ENCODE measurements at places on chromosomes 1 and 21.

- no peak for DNase-seq
Measured at GRCh38 chr1:63693944-63694571, 79.8 kb upstream of the ROR1 start.

GRCh38 chr1:218495931-218496330, 150.8 kb downstream of the TGFB2 start:
- DNase-seq, result no peak

GRCh38 chr1:212622906-212623305, 14.3 kb downstream of the ATF3 start:
- no peak for DNase-seq

DNA sequence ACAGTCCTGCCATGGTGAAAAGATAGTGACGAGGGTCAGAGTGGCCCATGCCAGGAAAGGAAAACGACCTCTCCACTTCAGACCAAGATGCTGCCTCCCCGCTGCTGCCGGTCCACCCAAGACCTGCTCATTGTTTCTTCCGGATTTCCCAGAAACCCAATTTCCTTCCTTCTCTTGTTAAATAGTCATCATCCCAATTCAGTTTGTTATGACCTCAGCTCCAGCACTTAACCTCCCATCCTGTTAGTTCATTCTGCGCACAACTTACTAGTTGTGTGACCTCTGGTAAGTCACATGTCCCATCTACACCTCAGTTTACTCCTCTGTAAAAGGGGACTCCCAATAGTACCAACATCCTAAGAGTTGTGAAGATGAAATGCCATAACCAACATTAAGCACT, 29.9 kb upstream of the PPP1R15B start:
- no peak for DNase-seq

DNA sequence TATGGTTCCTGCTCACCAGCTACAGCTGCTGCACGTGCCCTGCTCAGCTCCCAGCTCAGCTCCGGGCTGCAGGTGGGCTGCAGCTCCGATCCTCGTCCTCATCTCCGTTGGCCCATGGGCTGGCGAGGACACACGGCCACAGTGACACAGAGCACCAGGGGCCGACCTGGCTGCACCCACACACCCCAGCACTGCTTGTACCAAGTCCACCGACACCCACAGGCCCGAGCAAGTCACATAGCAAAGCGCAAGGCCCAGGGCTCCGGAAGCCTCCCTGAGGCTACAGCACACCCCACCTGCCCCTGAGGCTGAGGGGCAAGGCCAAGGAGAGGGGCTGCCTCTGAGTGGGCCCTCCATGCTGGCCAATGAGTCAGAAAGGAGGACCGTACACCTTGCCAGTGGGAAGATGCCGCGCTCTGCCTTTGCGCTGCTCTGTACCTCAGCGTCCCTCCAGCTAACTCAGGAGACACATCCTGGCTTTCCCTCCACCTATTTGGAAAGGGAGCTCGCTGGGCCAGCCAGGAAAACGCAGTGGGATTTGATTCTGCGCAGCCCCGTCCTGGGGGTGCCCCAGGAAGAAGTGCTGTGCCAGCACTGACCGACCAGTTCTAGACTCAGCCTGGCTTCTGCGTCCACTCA, 124.8 kb downstream of the SIK1 start:
- DNase-seq, result no peak

GRCh38 chr1:223504741-223505140, 111.5 kb downstream of the CCDC185 start:
- peak; percentile 33 for DNase-seq

GRCh38 chr1:117828201-117828600, 101.2 kb downstream of the GDAP2 start:
- DNase-seq, result peak; percentile 63

DNA sequence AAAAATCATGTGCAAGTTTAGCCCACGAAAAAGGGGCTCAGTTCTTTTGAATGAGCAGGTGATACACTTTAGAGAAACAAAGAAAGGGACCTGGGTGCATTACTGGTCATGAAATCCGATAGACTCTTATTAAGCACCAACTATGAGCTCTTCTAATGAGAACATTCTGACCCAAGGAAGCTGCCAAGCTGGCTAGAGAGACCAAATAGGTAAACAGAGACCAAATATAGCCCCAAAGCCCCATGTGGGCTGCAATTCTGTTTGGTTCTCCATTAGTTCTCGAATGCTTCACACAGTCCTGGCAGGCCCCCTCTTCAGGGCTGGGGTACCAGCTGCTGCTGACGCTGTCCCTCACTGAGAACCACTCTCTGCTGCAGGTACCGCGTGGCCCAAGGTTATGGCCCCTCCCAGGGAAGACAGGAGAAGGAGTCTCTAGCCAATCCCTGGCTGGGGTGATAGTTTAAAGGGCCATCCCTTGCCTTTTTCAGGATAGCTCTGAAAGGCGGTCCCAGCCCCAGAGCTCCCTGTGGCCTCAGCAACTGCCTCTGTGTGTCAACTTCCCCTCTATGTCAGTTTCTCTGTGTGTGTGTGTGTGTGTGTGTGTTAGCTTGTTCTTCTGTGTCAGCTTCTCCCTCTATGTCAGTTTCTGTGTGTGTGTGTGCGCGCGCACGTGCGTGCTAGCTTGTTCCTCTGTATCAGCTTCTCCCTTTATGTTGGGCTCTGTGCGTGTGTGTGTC, 7.1 kb upstream of the UBXN10 start:
- peak; percentile 49 for DNase-seq

DNA sequence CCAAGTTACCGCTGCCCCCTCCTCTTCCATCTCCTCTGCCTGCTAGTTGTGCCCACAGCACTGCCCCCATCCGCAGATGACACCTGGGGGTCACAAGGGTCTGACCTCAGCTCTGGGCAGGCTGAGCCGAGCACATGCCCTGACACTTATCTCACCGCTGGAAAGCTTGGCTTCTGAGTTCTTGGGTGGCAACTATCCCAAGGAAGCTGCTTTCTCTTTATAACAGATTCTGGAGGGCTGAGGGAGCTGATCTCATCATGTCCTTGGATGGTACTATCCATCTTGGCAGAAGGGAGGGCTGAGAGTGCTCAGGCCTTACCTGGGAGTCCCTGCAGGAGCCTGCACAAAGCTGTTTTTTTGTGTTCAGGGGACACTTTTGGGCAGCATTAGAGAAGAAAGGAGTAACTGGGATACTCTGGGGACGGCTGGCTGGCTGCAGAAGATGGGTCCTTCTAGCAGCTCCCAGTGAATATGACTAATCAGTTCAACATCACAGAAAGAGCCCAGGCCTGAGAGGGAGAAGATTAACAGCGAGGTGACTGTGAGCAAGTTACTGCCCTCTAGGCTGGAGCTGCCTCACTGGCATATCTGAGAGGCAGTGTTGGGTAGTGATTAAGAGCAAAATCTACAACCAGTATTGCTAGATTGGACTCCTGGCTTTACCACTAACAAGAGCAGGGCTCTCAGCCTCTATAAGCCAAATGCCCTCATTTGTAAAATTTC, 71.6 kb downstream of the PLXNA2 start:
- no peak for DNase-seq

GRCh38 chr1:214259353-214259977, 21.5 kb upstream of the SMYD2 start:
- no peak for DNase-seq

- DNase-seq, result no peak
Measured at GRCh38 chr1:22406722-22407495, 44.7 kb upstream of the ZBTB40 start.

DNA sequence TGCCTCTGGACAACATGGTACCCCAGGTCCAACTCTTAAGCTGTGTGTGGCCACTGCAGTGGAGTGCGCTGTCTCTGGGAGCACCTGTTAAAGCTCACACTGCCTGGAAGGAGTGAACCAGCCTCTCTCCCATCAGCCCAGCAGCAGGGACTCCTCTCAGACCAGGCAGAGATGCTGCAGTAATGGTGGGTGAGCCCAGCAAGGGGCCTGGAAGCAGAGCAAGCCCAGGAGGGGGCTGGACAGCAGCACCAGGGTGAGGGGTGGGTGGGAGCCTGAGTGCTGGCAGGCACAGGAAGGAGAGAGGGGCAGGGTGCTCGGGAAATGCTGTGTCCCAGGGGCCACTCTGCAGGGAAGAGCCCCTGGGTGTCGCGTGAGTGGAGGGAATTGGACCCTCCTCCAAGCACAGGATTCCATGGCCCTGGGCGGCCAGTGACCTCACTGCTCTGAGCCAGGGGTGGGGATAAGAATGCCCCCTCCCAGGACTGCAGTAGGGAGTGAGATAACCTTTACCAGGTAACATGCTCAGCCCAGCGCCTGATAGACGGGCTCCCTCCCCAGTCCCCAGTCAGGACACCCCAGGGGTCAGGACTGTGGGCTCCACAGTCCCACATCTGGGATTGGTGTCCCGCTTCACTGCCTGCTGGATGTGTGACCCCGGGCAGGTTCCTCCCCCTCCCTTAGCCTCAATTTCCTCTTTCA, 313.1 kb downstream of the MATN1 start:
- no peak for DNase-seq

DNA sequence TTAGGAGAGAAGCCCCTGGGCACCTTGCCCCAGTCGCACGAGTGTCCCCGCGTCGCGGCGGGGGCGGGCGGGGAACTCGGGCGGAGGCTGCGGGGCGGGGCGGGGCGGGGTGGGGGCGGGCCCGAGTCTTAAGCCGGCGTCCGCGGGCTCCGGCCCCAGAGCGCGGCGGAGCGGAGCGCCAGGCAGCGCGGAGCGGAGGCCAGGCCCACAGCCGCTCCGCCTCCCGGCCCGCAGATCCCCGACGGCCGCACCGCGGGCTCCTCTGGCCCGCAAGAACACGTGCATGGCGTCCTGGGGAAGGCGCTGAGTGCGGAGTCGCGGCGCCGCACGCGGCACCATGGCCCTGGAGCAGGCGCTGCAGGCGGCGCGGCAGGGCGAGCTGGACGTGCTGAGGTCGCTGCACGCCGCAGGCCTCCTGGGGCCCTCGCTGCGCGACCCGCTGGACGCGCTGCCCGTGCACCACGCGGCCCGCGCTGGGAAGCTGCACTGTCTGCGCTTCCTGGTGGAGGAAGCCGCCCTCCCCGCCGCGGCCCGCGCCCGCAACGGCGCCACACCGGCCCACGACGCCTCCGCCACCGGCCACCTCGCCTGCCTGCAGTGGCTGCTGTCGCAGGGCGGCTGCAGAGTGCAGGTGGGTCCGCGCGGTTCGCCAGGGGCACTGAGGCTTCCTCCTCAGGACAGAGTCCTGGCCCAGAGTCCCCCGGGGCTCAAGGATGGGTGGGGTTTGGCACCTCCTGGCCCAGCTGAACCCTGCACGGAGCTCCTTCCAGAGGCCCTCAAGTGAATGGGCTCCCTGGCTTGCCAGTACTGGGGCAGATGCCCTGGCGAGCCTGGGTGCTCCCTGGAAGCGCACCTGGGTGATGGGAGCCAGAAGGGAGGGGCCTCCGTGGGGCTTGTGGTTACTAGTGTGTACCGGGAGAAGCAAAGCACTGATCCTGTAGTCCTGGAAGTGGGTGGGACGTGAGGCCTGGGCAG, at the start of gene ESPN:
Gene ESPN, plus strand, starts transcription at position 158 of the 975 bp plus-strand sequence. Its CDS starts 180 bp downstream, at position 338.
- no peak for DNase-seq

DNA sequence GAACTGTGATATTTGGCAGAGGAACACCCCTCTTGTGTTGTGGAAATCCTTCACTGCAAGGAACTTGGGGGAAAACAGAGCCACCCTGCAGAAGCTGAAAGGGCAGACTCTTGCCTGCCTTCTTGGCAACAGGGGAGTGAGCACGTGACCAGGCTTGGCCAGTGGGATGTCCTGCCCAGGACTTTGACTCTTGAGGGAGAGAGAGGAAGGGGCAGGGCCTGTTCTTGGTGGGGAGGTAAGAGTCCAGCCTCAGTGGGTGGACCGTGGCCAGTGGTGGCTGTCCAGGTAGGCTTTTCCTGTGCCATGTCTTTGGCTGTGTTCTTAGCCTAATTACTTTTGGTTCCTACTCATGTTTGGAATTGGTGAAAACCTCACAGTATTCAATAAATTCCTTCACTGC, 8.6 kb upstream of the AK2 start:
- DNase-seq, result no peak

- no peak for DNase-seq
Measured at GRCh38 chr1:12339396-12339795, 109.6 kb downstream of the VPS13D start.

DNA sequence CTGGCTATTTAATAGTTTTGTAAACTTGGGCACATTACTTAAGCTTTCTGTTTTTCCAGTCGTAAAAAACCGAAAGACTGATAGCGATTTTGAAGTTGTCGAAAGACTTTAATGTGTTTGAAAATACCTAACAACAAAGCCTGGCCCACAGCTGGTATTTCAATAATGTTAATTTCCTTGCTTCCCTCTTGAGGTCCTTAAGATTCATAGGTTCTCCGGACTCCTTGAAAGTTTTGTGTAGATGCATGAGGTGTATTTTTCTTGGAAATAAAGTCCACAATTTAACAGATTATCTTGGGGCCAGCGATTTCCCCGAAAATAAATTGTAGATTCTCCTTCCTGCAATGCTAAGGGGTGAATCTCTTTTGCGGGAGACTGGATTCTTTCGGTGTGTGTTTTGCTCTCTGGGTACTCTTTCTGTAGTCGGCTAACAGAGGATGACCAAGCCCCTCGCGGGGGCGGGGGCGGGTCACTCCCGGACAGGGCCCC, 735 bp upstream of the YTHDF2 start:
- DNase-seq, result no peak

- DNase-seq, result no peak
Measured at GRCh38 chr1:100530880-100531487, 7.0 kb upstream of the GPR88 start.

DNA sequence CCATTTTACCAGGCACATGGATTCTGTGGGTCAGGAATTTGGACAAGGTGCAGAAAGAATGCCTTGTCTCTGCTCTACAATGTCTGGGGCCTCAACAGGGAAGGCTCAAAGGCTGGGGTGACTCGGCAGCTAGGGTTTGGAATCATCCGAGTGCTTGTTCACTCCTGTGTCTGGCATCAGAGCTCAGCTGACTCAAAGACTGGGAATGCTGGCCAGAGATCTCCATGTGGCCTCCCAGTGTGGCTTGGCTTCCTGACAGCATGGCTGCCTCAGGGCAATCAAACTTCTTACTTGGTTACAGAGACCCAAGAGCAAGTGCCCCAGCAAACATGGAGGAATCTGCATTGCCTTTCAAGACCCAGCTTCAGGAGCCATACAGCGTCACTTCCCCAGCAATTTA, 110.5 kb downstream of the TOMM20 start:
- DNase-seq, result no peak

DNA sequence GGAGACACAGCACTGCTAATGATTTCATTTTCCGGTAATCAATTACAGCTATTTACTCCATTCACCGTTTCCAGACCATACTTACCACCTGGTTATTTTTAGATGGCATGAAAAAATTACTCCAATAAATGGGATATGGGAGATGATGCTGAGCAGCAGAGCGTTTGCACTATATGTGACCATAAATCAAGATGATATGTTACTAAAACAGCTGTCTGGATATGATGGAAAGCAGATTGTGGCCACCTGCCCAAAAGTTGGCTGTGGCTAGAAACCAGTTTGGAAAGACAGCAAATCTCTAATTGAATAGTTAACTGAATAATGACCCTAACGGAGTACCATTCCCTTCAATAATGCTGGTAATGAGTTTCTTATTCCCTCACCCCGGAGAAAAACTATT, 22.5 kb upstream of the KCTD3 start:
- DNase-seq, result no peak

DNA sequence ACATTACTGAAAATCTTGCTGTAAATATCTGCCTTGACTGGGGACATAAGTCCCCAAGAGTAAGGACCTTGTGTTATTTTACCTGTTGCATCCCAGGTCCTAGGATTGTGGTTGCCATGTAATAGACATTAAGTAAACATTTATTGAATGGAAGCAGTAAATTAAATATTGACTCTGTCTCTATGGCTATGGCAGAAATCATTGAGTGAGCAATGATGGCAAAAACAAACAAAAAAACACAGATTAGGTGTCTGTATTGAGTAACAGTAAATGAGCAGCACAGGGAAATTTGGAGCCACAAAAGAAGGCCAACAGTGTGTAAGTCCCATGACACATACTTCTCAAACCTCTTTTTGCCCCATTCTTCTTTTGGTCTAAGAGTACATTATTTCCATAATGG, 240.4 kb downstream of the NFIA start:
- no peak for DNase-seq

All from testis (tissue), 5 donors.